ENCODE measurements at places on chromosomes 6 and 20.

- no peak for DNase-seq
Measured at GRCh38 chr6:128347123-128347522, 173.3 kb downstream of the PTPRK start.

- DNase-seq: no peak
Measured at GRCh38 chr20:55790178-55790577, 215.1 kb downstream of the CBLN4 start.

DNA sequence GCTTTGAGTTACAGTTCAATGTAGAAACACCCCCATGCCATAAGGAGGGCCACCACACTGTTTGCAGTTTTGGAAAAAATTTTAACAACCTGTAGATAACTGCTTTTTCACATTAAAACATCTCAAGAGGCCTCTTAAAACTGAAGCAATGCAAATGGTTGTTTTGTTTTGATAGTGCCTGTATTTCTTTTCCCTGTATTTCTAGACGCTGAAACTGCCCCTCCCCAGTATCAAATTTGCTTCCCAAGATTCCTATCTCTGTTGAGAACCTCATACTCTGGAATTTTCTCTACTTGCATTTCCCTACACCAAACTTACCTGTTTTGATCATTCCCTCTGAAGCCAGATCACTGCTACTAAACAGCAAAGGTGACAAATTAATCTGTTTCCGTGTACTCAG is 98.5 kb downstream of the PHACTR1 start:
- DNase-seq: no peak

GRCh38 chr6:42100029-42100901 is 42.2 kb downstream of the C6orf132 start:
- no peak for DNase-seq

DNA sequence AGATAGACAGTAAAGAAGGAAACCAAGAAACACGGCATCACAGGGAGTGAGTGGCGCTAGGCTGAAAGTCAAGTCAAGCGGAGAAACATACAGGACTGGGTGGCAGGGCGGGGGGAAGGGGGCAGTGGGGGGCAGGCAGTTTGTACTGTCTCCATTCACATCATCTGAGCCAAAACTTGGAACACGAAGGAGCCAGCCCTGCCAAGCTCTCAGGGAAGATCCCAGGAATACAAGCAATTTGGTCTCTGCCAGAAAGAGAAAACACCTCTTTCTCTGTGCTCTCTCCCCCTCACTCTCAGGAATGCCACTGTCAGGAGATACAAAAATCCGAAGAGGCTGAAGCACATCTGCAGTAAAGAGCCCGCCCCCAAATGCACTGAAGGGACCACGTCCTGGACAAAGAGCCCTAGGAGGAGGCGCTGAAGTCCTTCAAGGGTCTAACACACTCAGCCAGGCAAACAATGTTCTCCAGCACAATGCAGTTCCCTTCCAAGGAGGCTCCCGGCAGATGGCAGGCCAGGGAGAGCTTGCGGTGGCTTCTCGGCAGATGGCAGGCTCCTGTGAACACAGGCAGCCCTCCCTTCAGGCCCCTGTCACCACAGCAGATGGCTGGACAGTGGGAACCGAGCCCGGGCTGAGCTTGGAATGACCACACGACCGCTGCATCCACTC is 90.0 kb downstream of the ATP9A start:
- no peak for DNase-seq

Data from smooth muscle cell of the brain vasculature (primary cell).